Activated CD4-positive, alpha-beta memory T cell treated with anti-CD3 and anti-CD28 coated beads, Interleukin-2, amount 10 ng/mL, durations not matched to agents 7 days and 5 days (primary cell): ENCODE measurements at places on chromosomes 3 and 15.

DNA sequence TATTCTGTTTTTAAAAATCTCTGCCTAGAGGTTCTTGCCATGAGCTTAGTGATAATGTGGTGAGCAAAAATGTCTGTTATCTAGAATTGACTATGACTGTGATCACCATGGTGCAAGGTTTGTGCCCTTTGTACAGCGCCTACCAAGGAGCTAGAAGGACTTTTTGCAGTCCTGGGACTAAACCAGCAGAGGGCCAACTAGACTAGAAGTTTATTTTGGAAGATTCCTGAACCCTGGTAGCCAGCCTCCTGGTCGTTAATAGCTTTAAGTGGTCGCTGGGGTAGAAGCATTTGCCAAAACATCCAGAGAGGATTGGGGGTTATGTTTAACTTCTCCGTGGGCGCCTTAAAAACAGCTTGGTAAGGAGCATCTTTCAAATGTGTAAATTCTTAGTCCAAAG lies 7.8 kb downstream of the SCG5 start:
- H3K36me3 ChIP-seq, result peaks cover 55% of the 10 kb centered on the region
- H3K4me3 ChIP-seq, result no peak overlapping the region
- H3K27ac ChIP-seq, result no peak overlapping the region
- no peak for DNase-seq
- peaks cover 8% of the 10 kb centered on the region for H3K4me1 ChIP-seq

DNA sequence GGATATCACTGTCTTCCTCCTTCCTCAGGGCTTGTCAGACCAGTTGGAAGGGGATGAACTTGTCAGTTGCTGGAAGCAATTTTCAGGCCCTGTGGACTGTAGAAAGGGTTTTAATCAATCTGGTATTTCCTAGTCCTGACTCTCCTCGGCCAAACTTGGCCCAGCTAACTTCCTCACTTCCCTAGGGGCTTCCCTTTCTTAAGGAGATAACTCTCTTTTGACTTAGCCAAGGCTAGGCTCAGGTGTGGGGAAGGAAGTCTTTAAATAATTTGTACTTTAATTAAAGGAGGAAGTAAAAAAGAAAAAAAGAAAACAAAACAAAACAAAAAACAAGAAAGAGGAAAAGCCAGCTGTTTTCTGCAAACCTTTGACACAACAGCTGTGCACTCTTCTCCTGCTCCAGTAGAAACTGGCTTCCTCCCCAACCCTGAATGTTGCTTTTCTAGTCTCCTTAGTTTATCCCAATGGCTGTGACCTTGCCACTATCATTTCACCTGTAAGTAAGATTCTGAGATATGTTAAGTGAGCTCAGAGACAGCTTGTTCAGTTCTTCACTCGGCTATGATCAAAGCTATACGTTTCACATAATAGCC lies 53.0 kb upstream of the ST3GAL6 start:
- no peak overlapping the region for H3K27ac ChIP-seq
- no peaks in the 10 kb centered on the region for H3K36me3 ChIP-seq
- no peaks in the 10 kb centered on the region for H3K4me1 ChIP-seq
- DNase-seq, result no peak

- H3K36me3 ChIP-seq, result no peaks in the 10 kb centered on the region
- H3K27me3 ChIP-seq, result no peaks in the 10 kb centered on the region
- no peak overlapping the region for H3K4me3 ChIP-seq
- no peaks in the 10 kb centered on the region for H3K4me1 ChIP-seq
Observed at GRCh38 chr3:164450276-164450905, 627.9 kb downstream of the SI start.

- H3K27me3 ChIP-seq, result no peaks in the 10 kb centered on the region
- DNase-seq, result no peak
- H3K4me1 ChIP-seq, result no peaks in the 10 kb centered on the region
- H3K4me3 ChIP-seq, result no peak overlapping the region
Observed at GRCh38 chr3:52561028-52561747, 24.8 kb downstream of the UQCC5 start.

GRCh38 chr15:76073554-76073953 lies 13.8 kb downstream of the TMEM266 start:
- DNase-seq, result no peak
- H3K4me1 ChIP-seq, result peaks cover 8% of the 10 kb centered on the region

DNA sequence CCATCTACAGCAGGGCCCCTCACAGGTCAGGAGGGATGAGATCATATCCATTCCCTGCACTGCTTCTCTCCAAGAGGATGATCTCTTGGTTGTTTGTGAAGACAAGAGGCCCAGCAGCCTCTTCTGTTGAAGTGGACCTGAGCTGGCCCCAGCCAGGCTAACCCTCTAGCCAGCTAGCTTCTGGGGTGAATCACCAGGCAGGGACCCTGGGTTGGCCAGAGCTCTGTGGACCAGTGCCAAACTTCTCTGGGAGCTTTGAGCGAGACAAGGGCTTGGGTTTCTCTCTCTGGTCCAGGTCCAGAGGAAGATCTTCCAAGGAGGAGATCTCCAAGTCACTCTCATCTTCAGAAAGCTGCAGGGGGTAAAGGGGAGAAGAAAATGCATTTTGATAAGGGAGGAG lies 52.7 kb downstream of the CLDN18 start:
- no peak overlapping the region for H3K4me3 ChIP-seq
- H3K27ac ChIP-seq, result no peak overlapping the region
- peaks cover 21% of the 10 kb centered on the region for H3K4me1 ChIP-seq
- no peaks in the 10 kb centered on the region for H3K36me3 ChIP-seq
- peaks cover 22% of the 10 kb centered on the region for H3K27me3 ChIP-seq

DNA sequence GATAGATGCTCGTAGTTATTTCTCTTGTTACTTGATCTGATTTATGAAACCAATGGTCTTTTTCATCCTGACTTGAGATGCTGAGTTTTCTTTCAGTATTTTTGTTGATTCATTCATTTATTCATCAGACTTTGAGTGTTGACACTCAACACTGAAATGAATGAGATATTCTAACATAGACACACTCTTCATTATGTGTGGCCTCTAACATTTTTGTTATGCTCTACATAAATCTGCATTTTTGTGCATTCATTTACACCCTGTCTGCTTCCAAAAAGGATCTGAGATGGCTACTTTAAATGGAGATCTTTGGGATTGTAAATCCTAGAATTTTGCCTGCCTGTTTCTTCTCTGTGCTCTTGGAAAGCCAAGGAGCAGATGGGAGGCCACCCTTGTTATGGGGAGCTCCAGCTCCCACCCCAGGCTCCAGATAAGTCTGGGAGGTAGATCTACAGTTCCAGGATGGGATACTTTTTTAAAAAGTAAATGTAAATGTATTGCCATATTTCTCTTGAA lies 287.2 kb upstream of the LRRFIP2 start:
- no peak overlapping the region for H3K27ac ChIP-seq
- no peaks in the 10 kb centered on the region for H3K36me3 ChIP-seq
- no peaks in the 10 kb centered on the region for H3K4me1 ChIP-seq
- H3K4me3 ChIP-seq, result no peak overlapping the region
- H3K27me3 ChIP-seq, result peaks cover 25% of the 10 kb centered on the region
- DNase-seq, result no peak
